Activated CD8-positive, alpha-beta memory T cell treated with anti-CD3 and anti-CD28 coated beads for 1 hour (primary cell): ENCODE measurements at places on chromosomes 2 and 18.

DNA sequence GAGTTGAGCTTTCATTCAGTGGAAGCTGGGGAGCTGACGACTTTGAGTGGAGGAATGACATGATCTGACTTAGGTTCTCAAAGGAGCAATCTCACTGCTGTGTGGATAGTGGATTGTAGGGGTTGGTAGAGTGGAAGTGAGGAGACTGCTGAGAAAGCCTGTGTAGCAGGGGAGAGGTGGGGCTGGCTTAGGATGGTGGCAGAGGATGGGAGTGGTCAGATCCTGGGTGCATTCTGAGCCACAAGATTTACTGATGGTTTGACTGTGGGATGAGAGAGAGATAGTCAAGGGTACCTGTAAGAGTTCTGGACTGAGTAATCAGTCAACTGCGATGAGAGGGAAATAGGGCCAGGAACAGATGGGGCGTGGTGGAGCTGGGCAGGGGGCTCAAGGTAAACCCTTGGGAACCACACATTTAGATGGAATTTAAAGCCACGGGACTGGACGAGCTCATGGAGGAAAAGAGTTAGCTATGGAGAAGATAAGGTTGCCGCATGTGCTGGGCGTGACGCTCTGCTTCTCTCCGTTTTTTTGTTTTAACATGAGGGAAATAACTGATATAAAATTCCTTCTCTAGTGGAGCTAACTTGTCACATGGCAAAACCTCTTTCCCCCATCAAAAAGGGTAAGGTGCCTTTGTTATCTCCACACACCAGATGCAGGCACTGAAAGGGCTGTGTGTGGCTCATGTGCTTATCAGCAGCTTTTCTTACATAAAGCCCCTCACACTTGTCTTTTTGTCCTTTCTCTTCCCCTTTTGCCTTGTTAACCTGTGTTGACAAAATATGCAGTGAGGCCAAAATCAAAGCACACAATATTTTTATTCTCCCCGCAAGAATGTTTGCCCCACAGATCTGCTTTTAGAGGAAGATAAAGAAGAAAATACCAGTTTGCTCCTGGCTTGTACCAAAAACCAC, 379.8 kb downstream of the TSN start:
- DNase-seq: no peak

- DNase-seq: no peak
These were observed 65.4 kb downstream of the PID1 start for GRCh38 chr2:229205704-229206103.

GRCh38 chr2:47653902-47654789, 128.8 kb upstream of the MSH6 start:
- no peak for DNase-seq

DNA sequence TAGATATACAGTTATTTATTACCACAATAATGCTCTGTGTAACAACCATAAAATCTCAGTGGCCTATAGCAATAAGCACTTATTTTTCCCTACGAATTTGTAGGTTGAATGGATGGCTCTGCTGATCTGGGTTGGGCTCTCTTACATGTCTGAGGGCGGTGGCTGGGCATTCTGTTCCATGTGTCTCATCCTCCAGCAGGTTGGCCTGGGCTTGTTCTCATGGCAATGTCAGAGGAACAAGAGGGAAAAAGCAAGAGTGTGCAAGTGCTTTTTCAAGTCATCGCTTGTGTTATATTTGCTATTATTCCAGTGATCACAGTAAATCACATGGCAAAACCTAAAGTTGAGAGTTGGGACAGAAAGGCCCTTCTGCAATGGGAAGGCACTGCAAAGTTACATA, 30.4 kb upstream of the MYO3B start:
- DNase-seq: no peak

DNA sequence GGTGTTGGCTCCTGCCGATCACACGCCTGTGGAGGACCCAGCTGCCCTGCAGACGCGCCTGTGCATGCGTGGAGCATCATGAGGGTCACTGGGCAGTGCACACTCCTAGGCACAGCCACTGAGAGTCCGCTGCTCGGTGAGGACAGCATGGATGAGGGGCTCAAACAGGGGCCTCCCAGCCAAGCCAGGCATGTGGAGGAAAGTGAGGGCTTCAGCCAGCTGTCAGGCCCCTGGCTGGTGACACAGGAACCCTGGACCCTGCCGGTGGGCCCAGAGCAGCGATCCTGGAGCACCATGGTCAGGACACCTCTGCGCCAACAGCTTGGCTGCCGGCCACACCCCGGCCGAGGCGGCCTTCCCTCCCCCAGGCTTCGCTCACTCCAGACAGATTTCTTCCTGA, 171.2 kb downstream of the RTP5 start:
- DNase-seq: no peak
